Natural killer cell (primary cell): ENCODE measurements at places on chromosomes 11 and 22.

GRCh38 chr11:114075891-114076441 is 16.5 kb downstream of the ZBTB16 start:
- peak; percentile 72 for DNase-seq

- DNase-seq, result no peak
These were observed 465.2 kb downstream of the MIAT start for GRCh38 chr22:27122574-27122973.

DNA sequence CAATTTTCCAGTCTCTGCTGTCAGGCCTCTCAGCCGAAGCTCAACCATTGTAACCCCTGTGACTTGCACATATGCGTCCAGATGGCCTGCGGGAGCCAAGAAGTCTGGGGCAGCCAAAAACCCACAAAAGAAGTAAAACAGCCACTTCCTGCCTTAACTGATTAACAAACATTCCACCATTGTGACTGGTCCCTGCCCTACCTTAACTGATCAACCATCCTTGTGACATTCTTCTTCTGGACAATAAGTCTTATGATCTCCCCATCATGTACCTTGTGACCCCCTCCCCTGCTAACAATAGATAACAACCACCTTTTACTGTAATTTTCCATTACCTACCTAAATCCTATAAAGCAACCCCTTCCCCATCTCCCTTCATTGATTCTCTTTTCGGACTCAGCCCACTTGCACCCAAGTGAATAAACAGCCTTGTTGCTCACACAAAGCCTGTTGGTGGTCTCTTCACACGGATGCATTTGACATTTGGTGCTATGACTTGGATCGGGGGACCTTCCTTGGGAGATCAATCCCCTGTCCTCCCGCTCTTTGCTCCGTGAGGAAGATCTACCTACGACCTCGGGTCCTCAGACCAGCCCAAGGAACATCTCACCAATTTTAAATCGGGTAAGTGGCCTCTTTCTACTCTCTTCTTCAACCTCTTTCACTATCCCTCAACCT is 1.3 kb upstream of the NDUFC2 start:
- DNase-seq, result no peak

DNA sequence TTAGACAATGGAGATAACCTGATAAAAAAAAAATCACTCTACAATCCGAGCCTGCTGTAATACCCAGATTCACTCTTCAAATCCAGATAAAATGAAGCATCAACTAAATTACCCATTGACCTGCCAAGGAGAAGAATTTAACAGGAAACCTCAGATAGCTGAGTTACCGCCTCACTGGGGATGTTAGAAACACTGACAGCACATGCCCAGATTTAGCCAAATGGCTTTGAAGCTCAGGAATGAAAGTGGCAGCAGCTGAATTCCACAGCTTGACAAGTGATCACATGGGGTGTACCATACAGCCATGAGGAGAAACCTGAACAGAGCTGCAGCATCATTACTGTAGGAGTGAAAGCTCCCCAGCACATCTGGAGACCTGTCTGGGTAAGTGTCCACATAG is 807.6 kb downstream of the DLG2 start:
- DNase-seq, result no peak

- no peak for DNase-seq
These were observed 5.1 kb upstream of the BAIAP2L2 start for GRCh38 chr22:38115423-38116205.

DNA sequence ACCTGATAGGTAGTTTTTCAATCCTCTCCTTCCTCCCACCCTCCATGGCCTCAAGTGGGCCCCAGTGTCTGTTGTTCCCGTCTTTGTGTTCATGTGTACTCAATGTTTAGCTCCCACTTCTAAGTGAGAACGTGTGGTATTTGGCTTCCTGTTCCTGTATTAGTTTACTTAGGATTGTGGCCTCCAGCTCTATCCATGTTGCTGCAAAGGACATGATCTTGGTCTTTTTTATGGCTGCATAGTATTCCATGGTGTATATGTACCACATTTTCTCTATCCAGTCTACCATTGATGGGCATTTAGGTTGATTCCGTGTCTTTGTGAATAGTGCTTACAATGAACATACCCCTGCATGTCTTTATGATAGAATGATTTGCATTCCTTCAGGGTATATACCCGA is 54.1 kb upstream of the CFAP300 start:
- no peak for DNase-seq
